H9 (cell line): ENCODE measurements at places on chromosomes 12 and 14.
A peak's percentile ranks its signal among the peaks of the same experiment; 100 is the strongest.

DNA sequence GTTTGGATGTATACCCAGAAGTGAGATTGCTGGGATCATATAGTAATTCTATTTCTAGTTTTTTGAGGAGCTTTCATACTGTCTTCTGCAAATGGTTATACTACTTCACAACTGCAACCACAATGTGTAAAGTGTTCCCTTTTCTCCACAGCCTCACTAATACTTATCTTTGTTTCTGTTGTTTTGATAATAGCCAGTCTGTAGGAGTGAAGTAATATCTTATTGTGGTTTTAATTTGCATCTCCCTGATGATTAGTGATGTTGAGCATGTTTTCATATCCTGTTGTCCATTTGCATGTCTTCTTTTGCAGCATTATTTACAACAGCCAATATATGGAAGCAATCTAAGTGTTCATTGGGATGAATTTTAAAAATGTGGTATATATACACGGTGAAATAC is 29.9 kb downstream of the GABARAPL1 start:
- DNase-seq = no peak

DNA sequence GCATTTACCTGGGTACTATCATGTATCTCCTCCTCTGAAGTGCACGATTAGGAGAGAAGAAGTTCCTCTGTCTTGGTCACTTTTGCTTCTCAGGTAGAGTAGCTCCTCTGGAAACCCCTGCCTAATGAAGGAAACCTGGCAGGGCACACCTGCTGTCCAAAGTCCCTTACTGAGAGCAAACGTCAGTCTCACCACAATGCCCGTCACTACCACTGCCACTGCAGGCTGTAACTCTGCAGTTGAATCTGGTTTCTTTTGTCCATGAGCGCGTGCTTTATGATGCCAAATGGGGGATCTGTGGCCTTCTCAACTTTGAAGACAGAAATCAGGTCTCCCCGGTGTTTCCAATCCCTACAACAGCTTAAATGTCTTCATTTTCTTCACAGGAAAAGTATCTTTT is 1068.6 kb downstream of the BCL11B start:
- DNase-seq = no peak

GRCh38 chr14:89748004-89748403 is 206.5 kb downstream of the EFCAB11 start:
- DNase-seq = no peak

GRCh38 chr14:72443256-72443655 is 450.6 kb downstream of the DPF3 start:
- no peak for DNase-seq

- no peak for DNase-seq
These were observed 221.6 kb downstream of the LRRK2 start for GRCh38 chr12:40446385-40446784.

DNA sequence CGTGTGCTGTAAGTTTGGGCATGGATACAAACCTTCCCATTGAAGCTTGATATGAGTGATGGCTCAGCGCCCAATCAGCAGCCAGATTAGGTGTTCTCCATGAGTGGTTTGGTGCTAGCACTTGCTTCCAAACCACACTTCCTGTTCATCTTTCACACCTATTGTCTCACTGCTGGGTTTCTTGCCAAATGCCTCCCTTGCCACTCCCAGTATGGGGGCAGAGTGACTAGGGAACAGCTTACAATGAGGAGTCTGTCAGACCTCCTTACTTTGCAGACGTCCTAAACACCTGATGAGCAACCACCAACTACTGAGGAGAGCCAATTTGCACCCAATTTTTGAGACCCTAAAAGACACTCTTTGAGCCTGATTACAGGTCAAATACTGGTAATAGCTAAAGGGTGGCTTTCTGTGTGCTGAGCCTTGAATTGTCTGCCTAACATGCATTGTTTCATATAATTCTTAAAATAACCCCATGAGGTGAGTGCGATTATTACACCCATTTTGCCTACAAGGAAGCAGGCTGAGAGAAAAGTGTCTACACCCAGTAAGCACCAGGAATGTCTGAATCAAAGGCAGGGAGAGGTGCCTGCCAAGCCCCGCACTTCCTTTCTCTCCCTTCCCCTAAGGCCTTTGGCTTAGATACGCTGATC is 48.4 kb upstream of the FOS start:
- no peak for DNase-seq

- no peak for DNase-seq
These were observed 103.5 kb upstream of the PPP4R3A start for GRCh38 chr14:91613459-91614112.

DNA sequence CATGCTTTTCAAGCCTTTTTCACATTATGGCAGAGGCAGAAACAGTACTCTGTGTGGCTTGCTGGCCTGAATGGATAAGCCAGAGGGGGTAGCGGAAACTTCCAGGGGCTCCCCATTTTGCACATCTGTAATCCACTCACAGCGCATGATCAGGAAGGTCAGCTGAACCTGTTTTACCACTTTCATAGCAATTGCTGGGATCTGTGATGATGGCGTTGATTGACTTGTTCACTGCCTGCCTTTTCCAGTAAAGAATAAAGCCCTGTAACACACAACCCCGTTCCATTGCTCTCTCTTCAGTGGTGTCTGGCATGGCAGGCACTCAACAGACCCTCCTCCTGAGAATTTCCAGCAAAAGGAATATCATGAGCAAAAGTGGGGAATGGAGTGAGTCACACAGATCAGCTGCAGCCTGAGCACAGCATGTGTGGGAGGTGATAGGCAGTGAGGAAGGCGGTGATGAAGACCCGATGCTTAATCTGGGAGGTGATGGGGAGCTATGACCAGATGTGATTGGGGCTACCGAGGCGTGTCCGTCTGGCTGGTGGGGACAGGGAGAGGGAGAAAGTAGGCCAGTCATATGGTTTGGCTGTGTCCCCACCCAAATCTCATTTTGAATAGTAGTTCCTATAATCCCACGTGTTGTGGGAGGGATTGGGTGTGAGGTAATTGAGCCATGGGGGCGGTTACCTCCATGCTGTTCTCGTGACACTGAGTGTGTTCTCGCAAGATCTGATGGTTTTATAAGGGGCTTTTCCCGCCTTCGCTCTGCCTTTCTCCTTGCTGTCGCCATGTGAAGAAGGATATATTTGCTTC is 44.7 kb upstream of the CHST11 start:
- no peak for DNase-seq

- no peak for DNase-seq
These were observed 869.2 kb downstream of the TMEM121 start for GRCh38 chr14:106395456-106396050.

DNA sequence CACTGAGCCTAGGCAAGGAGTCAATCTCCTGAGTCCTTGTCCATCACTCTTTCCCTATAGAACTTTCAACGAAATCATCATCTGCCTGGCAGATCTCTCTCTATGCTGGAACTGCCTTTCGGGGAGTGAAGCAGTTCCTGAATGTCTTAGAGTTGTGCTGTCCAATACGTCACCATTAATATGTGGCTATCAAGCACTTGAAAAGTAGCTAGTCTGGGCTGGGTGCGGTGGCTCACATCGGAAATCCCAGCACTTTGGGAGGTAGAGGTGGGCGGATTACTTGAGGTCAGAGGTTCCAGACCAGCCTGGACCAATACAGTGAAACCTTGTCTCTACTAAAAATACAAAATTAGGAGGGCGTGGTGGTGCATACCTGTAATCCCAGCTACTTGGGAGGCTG is 35.1 kb downstream of the NRDE2 start:
- no peak for DNase-seq

DNA sequence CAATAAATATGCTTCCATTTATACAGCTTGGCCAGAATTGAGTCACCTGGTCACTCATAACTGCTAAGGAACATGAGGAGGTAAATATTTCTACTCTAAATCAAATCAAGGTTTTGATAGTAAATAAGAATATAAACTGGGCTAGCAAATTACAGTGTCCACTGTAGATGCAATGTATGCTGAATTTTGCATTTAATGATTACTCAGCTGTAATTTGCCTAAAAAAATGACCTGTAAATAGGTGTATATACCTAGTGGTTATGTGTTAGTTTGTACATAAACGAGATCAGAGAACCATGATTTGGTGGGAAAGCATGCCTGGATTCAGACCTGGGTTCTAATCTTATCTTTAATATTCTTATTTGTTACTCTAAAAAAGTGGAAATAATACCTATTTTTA is 76.6 kb upstream of the CNTN1 start:
- no peak for DNase-seq

GRCh38 chr14:92542766-92543554 is 29.4 kb downstream of the RIN3 start:
- no peak for DNase-seq

DNA sequence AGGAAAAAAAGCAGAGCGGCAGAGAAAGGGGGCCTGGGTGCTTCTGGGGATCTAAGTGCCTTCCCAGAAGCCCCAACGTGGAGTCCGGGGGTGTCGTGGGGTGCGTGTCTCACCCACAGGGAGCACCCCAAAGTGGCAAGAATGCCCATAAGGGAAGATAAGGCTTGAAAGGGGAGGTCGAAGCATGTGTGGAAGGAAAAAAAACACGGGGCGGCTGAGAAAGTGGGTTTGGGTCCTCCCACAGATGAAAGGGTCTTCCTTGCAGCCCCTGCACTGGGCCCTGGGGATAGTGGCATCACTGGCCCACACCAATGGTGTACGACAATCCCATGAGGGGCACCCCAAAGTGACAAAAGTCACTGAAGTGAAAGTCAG is 275.5 kb downstream of the ALG10 start:
- DNase-seq = no peak

- no peak for DNase-seq
These were observed 24.0 kb upstream of the EVL start for GRCh38 chr14:100041271-100041670.

GRCh38 chr14:99181241-99181640 is 90.8 kb downstream of the BCL11B start:
- DNase-seq = no peak

- no peak for DNase-seq
These were observed 117.4 kb upstream of the PELI2 start for GRCh38 chr14:56000846-56001245.

- DNase-seq = no peak
These were observed 476.5 kb upstream of the TBX3 start for GRCh38 chr12:115160271-115161128.

DNA sequence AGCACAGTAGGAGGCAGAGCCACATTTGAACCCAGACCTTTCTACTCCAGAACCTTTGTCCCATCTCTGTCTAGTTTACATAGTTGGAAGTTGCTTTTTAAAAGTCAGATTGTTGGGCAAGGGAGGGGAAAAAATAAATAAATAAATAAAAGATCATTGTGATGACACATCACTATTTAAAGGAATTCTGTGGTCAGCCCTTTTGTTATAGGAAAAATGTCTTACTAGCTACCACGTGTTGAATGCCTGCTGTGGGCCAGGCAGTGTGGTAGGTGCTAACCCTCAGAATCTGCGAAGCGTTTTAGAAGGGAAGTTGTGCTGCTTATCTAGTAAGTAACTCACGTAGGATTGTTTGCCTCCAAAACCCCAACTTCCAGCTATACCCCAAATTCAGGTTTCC is 62.3 kb downstream of the BHLHE41 start:
- DNase-seq = no peak

DNA sequence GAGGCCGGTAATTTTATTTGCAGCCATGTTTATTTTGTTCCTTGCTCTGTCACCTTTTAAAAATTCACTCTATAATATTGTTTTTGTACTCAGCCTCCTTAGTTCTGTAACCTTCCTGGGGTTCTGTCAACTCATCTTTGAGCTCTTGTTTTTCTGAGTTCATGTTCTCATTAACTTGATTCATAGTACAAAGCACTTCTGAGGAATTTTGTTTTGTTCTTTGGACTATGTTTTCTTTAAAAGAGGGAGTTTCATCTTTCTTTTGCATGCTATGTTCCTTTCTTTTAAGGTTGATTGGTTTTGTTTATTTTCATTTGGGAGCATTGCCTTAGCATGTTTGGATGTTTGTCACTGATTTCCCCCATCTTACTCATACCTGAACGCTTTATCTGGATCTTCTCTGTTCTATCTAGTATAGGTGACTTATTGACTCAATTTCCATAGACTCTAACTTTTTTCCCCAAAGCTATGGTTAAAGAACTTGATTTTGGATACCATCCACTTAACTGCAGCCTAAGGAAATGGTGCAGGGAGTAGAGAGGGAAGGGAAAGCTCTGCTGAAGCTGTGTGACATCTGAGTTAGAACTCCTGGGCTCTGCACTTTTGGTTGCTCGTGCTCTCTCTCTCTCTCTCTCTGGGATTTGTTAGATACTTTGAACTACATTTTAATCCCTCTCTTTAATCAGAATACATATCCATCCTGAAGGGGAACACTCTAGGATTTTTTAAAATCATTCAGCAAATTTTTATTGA is 268.5 kb downstream of the PAWR start:
- DNase-seq = no peak

DNA sequence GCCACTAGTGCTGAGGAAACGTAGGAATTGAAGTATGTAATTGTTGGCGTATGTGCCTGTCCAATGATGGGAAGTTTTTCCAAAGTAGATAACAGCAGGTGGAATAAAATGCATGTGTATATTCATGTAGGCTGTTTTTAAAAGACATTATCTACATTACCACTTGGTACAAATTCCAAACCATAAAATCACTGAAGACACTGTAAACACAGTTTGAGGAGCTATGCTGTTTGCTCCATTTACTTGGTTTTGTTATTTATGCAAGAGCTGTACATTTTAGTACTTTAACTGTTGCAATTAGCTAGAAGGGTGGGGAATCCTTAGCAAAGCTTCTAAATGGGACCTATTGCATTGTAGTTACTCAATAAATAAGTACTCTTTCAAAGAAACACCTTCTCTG is 274.5 kb upstream of the DIO2 start:
- DNase-seq = no peak

DNA sequence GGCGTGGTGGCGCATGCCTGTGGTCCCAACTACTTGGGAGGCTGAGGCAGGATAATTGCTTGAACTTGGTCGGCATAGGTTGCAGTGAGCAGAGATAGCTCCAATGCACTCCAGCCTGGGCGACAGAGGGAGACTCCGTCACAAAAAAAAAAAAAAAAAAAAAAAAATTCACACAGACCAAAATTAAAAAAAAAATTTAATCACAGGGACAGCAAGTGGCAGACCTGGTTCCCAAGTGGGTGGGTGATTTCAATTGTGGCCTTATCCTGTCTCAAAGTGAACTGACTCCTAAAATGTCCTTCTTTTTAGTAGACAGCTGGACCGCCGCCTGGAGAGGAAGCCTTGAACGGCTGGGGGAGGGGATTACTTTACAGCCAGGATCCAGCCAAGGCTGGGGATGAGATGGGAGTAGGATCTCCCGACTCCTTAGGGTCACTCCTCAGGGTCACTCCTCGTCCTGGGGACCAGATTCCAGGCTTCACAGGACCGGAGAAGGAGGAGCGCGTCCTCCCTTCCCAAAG is 1.5 kb upstream of the KCNH3 start:
- DNase-seq = peak; percentile 33

DNA sequence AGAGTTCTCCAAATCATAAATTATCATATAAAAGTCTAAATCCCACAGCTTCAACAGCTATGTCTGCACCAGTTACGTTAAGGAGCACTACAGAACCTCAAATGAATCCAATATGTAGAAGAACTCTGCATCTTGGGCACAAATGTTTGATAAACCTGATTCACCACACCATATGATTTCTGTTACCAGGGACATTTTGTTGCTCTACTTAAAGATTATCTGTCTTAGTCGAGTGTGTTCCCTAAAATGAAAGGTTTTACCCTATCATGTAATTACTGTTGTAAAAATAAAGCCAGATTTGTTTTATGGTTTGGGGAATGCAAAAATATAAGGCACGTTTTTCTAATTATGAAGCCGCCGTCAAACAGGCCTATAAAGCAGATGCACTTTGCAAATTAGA is 363.1 kb downstream of the EGLN3 start:
- DNase-seq = no peak

- DNase-seq = no peak
These were observed 1650.9 kb upstream of the SEL1L start for GRCh38 chr14:83184531-83184930.

GRCh38 chr14:77989441-77989991 is 180.7 kb upstream of the NRXN3 start:
- DNase-seq = no peak
